ENCODE measurements at places on chromosomes 11 and 22. TPM values are rescaled to one million over a fixed set of nuclear protein-coding genes. Genes with fewer than 3 reads are reported as not detected.

The SNX32 gene
- 0.26 TPM for total RNA-seq

DNA sequence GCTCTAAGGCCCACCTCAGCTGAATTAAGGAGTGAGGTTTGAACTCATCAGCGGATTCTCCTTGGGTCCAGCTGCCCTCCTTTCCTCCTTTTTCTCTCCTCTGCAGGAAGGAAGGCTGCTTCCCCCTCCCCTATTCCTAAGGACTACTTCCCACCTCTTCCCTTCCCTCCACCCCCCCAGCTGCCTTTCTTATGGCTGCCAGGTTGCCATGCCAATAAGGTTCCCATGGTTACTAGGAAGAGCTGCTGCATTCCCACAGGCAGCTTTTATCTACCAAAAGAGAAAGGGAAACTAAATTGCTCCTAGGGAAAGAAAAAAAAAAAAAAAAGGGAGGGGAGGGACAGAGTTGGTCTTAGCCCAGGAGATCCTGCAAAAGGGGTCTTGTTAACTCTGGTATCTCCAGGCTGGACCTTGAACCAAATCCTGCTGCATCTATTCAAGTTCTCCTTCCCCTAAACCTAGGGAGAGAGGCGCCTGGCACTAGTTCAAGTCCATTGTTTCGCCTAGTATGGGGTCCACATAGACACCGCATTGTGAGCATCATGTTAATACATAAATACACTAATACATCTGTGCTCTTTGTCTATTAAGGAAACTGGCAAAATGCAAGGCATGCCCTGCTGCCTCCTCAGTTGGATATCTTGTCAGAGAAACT, 21.2 kb upstream of the FEZ1 start:
- DNase-seq = peak; percentile 81

- no peak for DNase-seq
These were observed 133.5 kb downstream of the CD44 start for GRCh38 chr11:35272391-35272902.

DNA sequence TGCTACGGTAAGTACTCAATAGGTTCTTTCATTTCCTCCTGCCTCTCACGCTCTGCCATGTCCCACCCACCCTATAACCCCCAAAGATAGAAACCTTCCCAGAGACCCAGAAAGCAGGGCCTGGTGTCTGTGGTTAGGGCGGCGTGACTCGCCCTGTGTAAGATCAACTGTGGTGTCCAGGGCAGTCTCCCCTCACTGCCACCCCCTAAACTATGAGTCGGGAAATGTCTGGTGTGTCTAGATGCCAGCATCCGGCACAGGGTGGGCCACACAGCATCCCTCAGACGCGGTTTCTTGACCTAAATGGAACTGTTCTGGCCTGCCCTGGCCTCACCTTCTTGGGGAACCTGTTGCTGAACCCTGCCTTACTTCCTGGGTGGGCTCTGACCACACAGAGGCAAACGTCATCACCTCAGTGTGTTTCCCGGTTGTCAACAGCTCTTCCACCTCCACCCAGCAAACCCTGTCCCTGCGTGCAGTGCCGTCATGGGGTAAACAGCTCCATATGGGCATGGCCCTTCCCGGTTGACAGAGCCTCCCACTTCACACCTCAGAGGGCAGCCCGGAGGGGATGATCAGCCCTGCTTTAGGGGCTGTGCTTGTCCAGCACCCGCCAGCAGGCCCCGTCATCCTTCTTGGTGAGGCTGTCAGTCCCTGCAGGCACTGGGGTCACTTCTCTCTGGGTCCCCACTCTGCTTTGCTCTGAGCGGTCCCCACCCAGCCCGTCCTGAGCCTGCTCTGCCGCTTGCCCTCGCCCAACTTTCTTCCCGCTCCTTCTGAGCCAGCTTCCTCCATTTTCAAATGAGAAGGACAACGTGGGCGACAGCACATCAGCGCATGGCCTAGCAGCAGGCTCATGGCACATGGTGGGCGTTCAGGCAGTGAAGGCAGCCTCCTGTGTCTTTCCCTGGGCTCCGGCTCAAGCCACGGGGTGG, 6.0 kb downstream of the WNT11 start:
- no peak for DNase-seq

DNA sequence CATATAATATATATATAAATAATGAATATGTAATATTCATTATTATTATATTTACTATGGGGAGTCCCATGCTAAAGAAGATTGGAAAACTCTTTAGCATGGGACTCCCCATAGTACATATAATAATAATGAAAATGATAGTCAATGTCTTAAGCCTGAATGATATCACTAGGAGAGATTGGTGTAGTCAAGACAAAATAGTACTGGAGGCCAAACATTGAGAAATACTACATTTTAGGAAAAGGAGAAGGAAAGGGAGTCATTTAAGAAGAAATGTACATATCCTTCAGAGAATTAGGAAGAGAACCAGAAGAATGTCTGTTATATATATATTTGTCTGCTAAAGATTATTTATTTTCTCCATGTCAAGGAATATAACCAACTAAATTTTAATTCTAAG, 5.0 kb upstream of the VWA5A start:
- DNase-seq = no peak

DNA sequence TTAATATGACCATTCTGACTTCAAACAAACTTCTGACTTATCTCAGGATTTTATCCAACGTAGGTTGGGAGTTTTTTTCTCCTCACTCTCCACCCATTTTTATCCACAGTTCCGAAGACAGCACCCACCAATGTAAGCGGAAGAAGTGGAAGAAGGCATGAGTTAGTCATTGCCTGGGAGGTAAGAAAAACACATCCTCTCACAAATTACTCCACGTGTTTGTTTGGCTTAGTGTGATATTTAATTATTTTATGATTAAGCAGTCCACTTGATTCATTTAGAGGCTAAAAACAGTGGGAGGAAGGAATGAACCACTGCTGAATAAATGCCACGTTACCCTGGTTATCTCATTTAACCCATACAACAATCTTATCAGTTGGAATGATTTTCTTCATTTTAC, 389.6 kb upstream of the ARHGAP42 start:
- no peak for DNase-seq

The C11orf21 gene
- total RNA-seq = not detected

DNA sequence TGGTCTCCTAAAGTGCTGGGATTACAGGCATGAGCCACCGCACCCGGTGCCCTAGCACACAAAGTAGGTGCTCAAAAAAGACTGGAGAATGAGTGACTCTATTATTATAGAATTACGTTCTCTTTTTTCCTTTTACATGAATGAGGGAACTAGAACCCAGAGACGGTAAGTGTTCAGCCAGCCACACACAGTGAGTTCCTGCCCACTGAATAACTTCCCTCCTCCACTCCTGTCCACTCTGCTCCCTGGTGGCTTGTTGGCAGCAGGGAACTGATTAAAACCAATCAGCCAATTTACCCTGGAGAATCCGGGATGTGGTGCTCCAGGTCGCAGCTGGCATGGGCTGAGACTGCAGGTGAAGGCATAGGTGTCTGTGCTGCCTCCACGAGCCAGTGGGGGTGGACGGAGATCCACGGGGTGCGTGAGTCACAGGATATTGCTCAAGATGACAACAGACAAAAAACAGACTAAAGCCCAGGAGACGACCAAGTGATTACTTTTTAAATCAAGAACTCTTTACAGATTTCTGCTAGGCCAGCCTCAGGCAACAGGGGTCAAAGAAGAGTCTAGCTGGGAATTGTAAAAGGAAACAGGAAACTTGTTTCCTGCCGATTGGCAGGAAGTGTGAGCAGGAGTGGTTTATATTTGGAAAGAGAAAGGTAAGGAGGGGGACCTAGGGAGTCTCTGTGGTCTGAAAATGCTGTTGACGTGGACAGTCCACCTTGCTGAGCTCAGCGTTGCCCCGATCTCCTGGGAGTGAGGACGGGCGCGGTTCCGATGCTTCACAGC, 95.2 kb upstream of the TP53I11 start:
- no peak for DNase-seq

DNA sequence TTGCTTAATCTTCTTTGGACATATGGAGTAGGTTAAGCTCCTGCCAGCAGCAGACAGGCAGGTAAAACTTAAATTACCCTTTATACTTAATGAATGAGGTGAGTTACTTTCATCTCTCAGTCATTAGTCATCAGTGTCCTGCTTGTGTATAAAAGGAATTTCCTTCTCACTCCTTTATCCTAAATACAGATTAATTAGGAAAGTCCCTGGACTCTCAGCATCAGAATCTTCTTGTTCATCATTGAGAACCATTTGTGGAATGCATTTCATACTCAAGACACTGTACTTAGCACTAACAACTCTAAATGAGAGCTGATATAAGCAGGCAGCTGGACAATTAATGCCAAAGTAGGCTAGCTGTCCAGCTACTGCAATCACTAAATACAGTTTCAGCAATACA, 630.4 kb downstream of the METTL15 start:
- DNase-seq = no peak

GRCh38 chr11:71467164-71467563, 14.2 kb downstream of the NADSYN1 start:
- no peak for DNase-seq

DNA sequence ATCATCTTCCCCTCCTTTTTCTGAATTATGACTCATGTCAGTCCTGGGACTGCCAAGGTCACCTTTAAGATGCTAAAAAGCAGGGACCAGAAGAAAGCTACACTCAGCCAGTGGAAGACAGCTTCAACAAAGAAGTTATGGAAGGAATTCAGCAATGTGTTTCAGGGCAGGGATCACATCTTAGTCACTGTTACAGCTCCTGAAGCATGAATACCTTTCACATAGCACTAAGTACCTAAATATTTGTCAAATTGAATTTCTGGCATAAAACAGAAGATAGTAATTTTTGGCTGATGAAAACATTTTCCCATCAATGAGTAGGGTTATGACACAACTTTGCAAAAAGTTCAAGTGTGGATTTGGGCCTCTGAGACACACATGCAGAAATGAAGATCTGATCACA, 5.2 kb downstream of the DDB1 start:
- DNase-seq = no peak

GRCh38 chr11:57364851-57365660, 15.9 kb downstream of the PRG3 start:
- peak; percentile 78 for DNase-seq

- no peak for DNase-seq
These were observed 226.0 kb upstream of the ANO3 start for GRCh38 chr11:26105762-26106423.

The ABTB2 gene
- 12.2 TPM for total RNA-seq

The OR10D3 gene
- total RNA-seq = not detected

The RPS13 gene
- total RNA-seq = 1,394 TPM

DNA sequence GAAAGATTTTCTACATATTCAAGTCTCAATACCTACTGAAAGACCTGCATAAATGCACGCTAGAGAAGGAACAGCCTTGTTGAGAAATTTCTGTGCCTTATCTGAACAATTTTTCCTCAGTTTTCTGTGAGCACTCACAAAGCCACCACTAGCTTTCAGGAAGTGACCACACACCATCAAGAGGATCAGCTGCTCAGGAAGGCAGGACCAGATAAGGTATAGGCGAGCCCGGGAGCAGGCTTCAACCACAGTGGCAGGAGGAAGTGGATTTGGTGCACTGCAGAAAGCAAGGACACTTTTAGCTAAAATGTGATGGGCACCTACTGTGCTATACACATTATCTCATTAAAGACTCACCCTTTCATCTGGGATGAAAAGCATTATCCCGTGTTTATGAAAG, 220.8 kb downstream of the RAB38 start:
- DNase-seq = no peak

The PIH1D2 gene
- total RNA-seq = 0.37 TPM

The LUZP2 gene
- total RNA-seq = 0.18 TPM

The THY1 gene
- 319 TPM for total RNA-seq

The TMEM45B gene
- total RNA-seq = not detected

DNA sequence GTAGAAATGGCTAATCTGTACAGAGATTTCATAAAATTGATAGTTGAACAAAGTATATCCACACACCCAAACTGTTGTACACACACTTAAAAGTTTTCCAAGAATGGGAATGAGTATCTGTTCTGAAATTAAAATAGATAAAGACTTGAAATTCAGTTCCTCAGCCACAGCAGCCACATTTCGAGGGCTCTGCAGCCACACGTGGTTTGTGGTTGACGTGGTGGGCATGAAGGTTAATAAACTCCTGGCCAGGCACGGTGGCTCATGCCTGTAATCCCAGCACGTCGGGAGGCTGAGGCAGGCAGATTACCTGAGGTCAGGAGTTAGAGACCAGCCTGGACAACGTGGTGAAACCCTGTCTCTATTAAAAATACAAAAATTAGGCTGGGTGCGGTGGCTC, 24.0 kb downstream of the TPST2 start:
- DNase-seq = no peak

Data from H7 (cell line).